Stimulated activated CD4-positive, alpha-beta T cell treated with anti-CD3 and anti-CD28 coated beads, Interleukin-2, amount 100 ng/mL, for 4 hours (primary cell): ENCODE measurements at places on chromosomes 2 and 18.

- no peak for DNase-seq
Measured at GRCh38 chr18:13366962-13367892, 148.7 kb downstream of the LDLRAD4 start.

DNA sequence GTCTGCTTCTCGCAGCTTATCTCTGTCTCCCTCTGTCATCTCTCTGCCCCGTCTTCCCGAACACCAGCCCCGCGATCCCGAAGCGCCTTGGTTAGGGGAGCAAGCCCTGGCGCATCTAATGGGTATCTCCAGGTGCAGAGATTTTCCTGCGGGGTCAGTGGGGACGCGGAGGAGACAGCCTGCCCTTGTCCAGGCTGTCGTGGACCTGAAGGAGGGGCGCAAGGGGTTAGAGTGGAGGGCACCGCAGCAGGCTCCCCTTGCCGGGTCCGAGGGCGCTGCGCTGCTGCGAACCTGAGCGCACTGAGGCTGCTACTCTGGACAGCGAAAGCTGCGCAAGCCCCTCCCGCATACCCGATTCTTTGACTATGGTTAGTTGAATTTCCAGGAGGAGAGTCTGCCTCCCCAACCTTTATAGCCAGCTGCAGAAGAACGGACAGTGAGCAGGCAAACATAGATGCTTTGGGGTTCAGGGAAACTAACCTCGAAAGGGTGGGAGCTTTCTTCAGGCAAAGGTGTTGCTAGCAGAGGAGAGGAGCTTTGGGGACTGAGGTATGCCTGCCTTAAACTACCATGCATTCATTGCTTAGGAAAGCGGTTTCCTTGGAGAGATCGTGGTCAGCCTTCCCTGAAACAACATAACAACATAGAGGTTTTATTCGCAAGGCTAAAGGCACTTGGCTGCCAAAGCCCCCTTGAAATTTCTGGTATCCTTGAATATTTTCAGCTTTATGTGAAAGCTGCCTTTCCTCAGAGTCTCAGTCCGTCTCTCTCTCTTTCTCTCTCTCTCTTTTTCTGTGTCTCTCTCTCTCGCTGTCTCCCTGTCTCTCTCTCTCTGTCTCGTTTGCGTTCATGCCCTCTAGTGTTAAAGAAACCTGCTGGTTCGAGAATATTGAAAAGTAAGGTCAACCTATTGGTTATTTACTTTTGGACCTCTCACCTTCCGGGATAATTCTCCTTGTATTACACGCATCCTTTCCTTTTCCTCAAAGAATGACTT, 1.6 kb downstream of the GALNT13 start:
- DNase-seq: no peak

DNA sequence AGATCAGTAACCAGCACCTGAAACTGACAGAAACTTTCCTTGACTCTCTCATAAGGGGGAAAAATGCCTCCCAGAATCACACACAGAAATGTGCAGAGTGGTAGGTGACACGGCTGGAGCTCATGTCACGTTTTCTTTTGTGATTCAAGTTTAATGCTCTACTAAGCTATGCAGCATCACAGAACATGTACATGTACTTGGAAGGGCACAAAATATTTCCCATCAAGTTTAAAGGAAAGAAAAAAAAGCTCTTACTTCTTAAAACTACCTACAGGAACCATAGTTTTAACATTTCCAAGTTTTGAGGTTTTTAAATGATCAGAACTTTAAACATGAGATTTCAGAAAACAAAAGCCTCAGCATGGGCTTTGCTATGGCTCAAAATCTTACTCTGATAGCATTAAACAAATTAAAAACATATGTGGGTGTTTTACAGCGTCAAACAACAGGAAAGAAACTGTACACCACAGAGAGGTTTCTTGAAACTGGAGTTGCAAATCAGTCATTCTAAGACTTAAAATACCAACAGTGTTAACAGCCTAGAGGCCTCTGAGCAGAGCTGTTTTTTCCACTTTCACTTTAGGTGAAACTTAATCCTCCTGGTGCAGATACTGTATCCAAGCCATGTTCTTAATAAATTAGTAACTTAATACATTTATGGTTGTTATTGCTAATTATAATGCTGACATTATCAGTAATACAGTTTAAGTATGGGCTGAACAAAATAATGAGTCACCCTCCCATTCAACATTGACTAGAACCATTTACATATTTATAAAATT, 30.1 kb downstream of the MBP start:
- no peak for DNase-seq

GRCh38 chr18:74679679-74680076, 82.0 kb downstream of the ZNF407 start:
- DNase-seq: no peak

DNA sequence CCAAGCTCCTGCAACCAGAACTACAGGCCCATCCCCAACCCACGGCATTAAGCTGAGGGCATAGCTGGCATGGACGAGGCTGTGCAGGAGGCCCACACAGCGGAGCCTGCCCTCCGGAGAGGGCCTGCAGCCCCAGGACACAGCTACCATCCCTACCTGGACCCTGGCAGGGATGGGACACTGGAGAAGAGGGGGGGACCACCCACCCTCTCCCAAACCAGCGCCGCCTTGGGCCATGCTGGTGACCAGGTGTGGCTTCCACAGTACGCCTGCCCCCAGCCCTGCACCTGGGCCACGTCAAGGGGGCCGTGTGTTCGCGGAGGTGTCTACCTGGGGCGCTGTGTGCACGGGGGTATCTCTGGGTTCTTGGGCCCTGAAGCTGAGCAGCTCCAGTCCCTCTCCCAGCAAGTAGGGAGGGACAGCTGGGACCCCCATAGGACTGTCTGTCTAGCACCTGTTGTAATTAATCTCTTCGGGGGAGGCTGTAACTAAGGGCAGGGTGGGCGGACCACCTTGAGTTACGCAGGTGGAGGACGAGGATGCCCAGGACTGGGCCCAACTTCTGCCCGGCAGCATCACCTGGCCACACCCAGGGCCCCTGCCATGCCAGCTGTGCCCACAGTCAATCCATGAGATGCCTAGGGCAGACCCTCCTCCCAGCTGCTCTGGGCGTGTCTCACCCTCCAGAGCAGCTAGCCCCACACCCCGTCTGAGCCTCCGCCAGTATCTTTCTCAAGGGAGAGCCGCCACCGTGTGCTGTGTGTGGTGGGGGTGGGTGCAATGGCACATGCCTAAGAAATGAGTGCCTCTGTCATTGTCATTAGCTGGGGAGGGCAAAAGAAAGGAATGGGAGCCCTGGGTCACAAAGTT, 18.3 kb downstream of the HS6ST1 start:
- no peak for DNase-seq

DNA sequence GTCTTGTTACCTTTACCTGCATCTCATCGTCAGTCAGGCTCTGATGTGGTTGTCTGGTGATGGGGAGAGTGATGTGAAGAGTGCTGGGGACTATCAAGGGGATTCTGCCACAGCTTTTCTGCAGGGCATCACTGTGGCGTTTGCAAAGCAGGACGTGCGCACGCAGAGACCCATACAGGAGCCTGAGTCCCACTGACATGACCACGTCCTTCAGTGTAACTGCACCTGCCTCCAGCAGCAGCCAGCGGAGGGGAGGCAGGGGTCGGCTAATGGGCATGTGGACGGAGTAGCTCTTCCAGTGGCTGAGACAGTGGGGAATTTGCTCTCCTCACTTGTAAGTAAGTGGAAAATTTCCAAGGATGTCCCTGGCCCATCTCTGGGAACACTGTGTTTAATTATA, 6.5 kb downstream of the ALKAL2 start:
- no peak for DNase-seq

DNA sequence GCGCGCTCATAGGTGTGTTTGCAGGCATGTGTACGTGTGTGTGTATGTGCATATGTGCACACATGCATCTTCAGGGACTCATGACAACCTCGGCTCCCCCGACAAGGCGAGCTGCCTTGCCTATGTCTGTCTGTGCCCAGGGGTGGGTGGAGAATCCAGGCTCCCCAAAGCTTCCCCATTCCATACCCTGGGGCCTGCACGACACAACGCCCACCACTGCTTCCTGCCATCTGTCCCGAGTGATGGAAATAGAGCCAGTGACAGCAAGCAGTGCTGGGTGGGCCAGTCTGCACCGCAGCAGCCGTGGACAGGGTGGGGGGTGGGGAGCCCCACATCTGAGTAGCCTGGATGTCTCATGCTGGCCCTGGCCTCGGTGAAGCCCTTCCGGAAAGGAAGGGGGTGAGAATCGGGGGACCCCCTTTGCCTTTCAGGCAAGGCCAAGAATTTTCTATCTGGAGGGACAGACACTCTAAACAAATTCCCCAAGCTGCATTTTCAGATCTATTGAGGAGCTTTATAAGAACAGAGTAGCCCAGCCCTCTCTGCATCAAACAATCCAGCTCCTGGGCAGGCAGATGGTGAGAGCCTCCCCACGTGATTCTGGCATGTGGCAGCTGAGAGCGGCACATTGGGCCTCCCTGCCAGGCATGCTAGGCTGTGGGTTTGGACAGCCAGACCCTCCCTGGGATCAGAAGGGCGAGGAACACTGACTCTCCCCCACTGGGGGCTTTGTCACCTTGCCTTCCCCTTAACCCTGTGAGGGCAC, 4.9 kb downstream of the KCNIP3 start:
- DNase-seq: no peak

GRCh38 chr2:38076710-38077430, 919 bp upstream of the CYP1B1 start:
- DNase-seq: peak; percentile 28

- DNase-seq: no peak
Measured at GRCh38 chr18:56298935-56299334, 339.5 kb downstream of the TXNL1 start.

DNA sequence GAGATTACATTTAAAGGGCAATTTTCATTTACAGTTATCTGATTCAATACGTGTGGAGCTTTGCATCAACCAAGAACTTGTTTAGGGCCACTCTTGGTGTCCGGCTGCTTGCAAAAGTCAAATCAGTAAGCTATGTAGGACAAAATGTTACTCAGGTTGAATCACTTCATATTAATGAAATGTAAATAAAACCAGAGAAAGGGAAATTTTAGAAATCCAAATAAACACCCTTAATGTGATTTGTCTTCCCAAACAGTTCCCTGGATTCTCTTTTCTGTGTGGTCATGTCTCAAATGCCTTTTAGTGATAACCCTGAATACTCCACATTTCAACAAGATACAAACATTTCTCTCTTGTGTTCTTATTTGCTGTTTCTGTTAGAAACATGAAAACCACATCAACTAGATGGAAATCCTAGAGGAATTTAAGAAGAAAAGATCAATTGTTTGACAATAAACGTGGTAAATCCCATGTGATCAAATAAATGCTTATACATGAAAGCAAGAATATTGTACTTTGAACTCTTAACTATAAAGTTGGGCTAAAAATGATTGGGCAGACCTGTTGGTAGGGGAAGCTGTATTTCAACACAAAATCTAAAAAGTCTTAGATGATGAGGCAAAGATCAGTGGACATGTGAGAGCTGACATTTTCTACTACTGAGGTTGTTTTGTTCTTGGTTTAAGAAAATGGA, 101.3 kb downstream of the CDC42EP3 start:
- DNase-seq: no peak

DNA sequence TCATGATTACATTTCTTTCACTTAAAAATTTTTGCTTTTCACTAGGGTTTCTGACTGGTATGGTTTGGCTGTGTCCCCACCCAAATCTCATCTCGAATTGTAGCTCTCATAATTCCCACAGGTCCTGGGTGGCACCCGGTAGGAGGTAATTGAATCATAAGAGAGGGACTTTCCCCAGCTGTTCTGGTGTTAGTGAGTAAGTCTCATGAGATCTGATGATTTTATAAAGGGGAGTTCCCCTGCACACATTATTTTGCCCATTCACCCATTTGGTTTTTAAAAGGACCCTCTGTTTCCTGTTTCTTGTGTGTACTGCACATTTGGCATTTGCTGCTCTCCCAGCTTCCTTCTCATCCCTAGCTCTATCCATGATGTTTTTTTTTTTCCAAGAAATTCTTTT, 27.8 kb upstream of the NETO1 start:
- no peak for DNase-seq

GRCh38 chr2:145845207-145845894, 1325.4 kb upstream of the ZEB2 start:
- no peak for DNase-seq

DNA sequence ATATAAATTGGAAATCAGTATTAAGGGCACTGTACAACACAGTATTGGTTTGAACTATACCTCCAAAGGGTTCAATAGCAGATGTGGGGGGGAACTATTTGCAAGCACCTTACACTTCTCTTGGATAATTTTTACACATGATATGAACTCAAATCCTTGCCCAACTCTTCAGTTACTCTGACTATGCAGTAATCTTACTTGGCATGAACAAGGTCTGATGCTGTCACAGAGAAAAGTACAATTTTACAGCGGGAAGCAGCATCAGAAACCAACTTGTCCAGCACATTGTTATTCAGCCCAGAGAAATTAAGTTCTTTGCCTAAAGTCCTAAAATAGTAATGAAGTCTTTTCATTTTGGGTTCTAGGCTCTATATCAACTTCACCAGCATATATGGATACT, 98.2 kb downstream of the ZNF521 start:
- DNase-seq: no peak

DNA sequence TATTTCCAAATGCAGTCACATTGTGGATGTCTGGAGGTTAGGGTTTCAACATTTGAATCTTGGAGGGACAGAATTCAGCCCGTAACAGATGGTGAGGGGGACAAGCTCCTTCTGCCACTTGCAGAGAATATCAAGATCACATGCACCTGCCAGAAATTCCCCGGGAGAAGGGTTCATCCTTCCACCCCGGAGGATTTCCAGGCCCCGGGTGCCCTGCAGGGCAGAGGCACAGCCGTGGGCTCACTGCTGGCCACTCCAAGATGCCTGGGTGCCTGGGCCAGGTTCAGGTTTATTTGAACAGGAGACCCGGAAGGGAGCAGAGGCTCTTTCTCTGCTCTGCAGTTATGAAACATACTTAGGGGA, 38.2 kb upstream of the MGAT4A start:
- no peak for DNase-seq

DNA sequence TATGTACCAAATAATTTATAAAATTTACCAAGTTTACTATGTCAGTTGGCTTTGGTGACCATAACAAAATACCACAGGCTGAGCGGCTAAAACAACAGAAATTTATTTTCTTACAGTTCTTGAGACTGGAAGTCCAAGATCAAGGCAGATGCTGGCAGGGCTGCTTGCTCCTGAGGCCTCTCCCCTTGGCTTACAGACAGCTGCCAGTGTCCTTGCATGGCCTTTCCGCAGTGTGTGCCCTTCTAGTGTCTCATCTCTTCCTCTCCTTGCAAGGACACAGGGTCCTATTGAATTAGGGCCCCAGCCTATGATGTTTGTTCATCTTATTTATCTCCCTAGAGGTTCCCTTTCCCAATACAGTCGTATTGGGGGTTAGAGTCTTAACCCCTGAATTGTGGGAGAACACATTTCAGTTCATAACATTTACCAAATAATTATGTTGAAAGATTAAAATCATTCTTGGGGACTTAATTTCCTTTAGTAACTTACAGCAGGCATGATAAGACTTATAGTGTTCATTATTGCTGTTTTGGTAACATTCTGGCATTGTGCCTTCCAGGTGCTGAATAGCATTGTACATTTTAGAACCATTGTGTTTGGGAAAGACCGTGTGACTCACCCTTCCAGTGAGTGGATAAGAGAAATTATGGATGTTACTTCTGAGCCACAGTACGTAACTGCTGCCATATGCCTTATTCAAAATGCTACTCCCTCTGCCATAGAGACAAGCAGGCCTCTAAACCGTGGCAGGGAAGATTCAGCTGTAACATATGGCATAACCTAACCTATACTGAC, 317.5 kb downstream of the TMX3 start:
- no peak for DNase-seq
